ENCODE measurements at places on chromosomes 11 and 22. TPM values are rescaled to one million over a fixed set of nuclear protein-coding genes. Genes with fewer than 3 reads are reported as not detected.

GRCh38 chr11:29018631-29019030, 910.4 kb downstream of the METTL15 start:
- no peaks in the 10 kb centered on the region for H3K4me1 ChIP-seq
- no peaks in the 10 kb centered on the region for H3K36me3 ChIP-seq
- H3K4me3 ChIP-seq, result no peak overlapping the region
- no peak for DNase-seq
- no peak overlapping the region for H3K27ac ChIP-seq

ARL2 gene
- total RNA-seq, result 112 TPM

MRGPRD gene
- not detected for total RNA-seq

SMC1B gene
- not detected for total RNA-seq

DNA sequence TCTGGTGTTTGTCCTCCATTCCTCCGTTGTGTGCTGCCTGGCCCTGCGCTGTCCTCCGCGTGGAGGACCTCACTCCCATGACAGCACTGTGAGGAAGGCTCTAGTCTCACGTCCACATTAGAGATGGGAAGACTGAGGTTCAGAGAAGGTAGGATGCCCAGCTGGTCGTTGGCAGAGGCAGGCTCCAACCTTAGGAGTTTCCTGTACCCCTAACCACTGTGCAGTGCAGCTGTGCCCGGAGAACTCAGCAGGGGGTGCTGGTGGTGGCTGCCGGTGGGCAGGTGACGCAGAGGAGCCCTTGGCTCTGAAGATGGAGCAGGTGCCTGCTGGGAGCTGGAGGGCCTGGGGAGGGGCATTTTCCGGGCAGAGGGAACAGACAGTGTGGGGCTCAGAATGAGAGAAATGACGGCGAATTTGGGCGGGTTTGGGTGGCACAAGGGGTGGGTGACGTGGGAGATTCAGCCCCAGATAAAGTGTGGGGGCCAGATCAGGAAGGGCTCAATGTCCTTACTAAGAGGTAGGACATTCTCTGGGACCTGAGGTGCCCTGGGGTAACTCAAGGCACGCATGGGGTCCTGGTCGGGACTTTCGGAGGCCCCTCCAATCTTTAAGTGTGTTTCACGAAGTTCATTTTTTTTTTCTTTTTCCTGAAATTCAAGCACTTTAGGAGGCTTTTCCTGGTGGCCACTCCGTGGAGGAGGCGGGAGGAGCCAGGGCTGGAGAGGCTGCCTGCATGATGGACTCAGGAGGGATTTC, 535.0 kb downstream of the TBC1D22A start:
- no peaks in the 10 kb centered on the region for H3K4me1 ChIP-seq
- no peak overlapping the region for H3K4me3 ChIP-seq
- H3K27me3 ChIP-seq, result no peaks in the 10 kb centered on the region
- H3K36me3 ChIP-seq, result no peaks in the 10 kb centered on the region

DNA sequence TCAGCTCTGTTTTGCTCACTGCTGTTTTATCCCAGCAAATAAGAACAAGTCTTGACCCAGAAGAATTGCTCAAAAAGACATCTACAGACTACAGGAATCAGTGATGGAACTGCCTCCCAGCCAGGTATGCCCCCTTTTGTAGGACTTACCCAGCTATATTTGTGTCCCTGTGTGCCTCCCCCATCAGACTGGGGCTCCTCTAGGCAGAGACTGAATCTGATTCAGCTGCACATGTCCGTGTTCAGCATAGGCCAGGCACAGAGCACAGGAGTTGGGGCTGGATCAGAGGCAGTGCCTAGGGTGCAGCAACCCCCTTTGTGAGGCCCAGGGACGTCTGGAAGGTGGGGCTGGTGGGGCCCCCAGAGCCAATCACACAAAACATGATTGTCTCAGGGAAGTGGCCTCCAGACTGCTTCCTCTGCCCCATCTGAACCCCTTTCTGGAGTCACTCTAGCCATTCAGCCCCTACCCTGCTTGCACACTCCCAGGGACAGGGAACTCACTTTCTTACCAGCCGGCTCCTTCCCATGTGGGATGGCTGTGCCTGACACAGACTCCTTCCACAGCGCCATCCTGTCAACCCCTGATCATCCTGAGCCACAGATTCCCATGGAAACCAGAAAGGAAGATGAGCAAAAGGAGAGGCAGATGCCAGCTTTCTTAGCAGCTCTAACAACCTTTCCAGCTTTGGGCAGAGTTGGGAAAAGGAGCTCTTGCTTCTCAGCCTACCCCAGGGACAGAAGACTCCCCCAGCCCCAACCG, 24.8 kb downstream of the PDE2A start:
- no peaks in the 10 kb centered on the region for H3K27me3 ChIP-seq
- H3K27ac ChIP-seq, result no peak overlapping the region
- no peaks in the 10 kb centered on the region for H3K4me1 ChIP-seq
- H3K4me3 ChIP-seq, result no peak overlapping the region
- H3K36me3 ChIP-seq, result no peaks in the 10 kb centered on the region

GRCh38 chr22:47219789-47220188, 457.3 kb downstream of the TBC1D22A start:
- no peak overlapping the region for H3K27ac ChIP-seq
- DNase-seq, result peak; percentile 64
- H3K4me1 ChIP-seq, result no peaks in the 10 kb centered on the region
- H3K27me3 ChIP-seq, result no peaks in the 10 kb centered on the region

RPS6KA4 gene
- total RNA-seq, result 39.3 TPM

DNA sequence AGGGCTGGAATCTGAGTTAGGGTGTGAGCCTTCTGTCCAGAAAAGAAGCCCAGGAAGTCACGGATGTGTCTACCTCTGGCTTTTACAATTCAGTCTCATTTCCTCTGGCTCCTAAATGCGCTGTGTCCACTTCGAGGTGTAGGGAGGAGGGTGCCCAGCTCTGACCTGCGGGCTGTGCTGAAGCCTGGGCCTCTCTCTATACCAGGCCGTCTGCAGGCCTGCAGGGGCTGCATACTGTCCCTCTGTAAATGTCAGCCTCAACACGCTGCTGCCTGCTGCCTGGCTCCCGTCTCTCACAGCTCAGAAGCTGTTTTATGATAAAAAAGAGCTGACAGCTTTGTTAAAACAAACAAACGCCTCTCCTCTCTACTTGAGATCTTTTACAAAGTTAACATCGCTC, 14.5 kb downstream of the ARVCF start:
- no peak for DNase-seq
- no peak overlapping the region for H3K4me3 ChIP-seq
- no peak overlapping the region for H3K27ac ChIP-seq
- no peaks in the 10 kb centered on the region for H3K36me3 ChIP-seq
- no peaks in the 10 kb centered on the region for H3K4me1 ChIP-seq
- no peaks in the 10 kb centered on the region for H3K27me3 ChIP-seq

PRAME gene
- total RNA-seq, result not detected

DNA sequence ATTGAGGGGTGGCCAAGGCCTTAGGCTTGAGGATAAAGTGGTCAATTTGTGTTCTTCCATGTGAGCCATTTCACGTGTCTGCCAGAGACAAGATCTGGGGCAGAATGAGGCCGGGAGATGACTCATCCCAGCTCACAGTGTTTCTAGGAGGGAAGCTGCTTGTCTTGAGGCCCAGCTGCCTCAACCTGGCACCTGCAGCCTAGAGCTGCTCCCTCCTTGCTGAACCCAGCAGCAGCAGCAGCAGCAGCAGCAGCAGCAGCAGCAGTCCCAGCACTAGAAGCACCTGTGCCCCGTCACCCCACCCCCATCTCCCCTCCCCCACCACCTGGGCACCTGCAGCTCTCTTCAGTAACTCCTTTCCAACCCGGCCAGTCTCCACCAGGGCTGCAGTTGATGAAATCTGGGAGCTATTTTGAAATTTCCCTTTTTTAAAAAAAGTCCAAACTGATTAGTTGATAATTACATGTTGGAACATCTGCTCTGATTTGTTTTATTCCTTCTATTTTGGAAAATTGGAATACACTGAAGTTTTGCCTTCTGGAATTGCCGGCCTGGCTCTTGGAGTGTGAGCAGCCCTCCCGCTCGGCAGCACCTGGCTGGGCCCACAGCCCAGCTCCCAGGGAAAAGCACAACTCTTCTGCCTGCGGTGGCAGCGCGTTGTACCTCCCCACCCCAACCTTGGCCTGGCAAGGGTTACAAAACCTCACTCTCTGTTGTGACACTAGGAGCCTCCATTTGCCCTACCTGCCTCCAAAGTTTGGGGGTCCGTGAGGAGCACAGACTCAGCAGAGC, 143.5 kb downstream of the NXPE2 start:
- no peak overlapping the region for H3K27ac ChIP-seq
- no peaks in the 10 kb centered on the region for H3K4me1 ChIP-seq
- no peaks in the 10 kb centered on the region for H3K36me3 ChIP-seq
- H3K4me3 ChIP-seq, result no peak overlapping the region

- H3K4me3 ChIP-seq, result peak overlapping the region; percentile 66
- DNase-seq, result no peak
- H3K27me3 ChIP-seq, result no peaks in the 10 kb centered on the region
- no peaks in the 10 kb centered on the region for H3K36me3 ChIP-seq
Observed at GRCh38 chr22:28885939-28886338, 2.6 kb downstream of the ZNRF3 start.

Measured in vagina (tissue), 2 donors.